ENCODE measurements at places on chromosomes 1 and 21.

DNA sequence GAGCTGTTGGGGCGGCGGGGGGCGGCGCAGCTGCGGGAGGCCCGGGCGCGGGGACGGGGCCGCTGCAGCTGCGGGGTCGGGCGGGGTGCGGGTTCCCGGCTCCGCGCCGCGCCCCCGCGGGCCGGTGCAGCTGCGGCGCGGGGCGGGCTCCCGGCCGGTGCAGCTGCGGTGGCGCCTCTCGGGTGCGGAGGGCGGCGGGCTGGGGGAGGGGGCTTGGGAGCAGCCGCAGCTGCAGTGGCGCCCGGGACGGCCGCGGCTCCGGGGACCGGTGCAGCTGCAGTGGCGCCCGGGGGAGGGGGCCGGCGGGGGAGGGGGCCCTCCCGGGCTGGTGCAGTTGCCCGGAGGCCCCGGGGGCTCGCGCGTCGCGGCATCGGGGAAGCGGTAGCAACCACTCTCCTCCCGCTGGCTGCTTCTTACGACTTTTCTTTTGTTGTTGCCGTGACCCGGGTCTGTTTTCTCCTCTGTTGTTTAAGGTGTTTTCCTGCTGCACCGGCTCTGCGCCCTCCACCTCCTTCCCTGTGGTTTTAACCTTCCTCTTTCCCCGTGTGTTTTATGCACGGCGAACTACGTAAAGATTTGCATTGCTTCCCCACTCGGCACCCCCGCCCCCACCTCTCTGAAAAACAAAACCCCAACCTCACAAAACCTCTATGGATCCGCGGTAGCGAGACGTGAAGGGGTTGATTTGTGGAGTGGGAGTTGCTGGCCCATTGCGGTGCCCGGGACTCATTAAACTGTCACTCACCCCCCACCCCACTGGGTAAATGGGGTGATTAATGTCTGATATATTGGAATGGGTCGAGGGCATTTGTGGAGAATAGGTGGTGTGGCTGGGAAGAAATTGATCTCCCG lies 1.7 kb upstream of the ZBTB18 start:
- DNase-seq = peak; percentile 51

DNA sequence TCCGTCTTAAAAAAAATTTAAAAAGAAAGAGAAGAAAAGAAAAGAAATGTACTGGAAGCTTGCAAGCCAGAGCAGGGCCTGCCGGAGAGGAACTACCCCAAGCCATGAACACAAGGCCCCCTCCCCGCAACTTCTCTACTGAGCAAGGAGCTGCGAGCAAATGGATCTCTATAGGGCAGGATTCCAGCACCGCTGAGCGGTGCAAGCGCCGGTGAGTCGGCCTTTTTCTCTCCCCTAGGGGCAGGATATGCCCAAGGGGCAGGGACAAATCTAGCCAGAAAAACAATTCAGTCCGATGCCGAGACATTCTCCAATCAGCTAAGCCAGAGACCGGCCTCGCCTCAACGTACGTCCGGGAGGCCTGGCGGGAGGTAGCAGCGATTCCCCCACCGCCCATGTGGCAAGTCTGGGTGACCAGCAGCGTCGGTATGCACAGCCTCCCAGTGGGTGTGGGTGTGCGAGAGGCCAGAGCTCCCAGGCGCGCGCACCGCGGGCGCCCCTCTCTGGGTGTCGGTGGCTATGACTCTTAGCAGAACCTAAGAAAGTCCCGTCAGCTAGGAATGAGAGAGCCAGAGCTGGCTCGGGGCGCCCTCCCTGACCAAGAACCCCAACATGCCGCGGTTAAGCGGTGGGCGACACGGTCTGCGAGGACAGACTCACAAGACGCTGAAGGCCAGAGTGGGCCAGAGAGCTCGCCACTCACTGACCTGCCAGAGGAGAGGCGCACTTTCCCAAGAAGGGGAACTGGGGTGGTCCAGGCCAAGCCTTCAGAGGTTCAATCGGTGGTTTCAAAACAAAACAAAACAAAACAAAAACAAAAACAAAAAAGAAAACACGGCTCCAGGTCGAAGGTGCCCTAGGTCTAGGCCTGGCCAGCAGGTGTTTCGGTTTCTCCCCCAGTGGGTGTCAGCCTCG lies 1.9 kb downstream of the CSMD2 start:
- peak; percentile 72 for DNase-seq

DNA sequence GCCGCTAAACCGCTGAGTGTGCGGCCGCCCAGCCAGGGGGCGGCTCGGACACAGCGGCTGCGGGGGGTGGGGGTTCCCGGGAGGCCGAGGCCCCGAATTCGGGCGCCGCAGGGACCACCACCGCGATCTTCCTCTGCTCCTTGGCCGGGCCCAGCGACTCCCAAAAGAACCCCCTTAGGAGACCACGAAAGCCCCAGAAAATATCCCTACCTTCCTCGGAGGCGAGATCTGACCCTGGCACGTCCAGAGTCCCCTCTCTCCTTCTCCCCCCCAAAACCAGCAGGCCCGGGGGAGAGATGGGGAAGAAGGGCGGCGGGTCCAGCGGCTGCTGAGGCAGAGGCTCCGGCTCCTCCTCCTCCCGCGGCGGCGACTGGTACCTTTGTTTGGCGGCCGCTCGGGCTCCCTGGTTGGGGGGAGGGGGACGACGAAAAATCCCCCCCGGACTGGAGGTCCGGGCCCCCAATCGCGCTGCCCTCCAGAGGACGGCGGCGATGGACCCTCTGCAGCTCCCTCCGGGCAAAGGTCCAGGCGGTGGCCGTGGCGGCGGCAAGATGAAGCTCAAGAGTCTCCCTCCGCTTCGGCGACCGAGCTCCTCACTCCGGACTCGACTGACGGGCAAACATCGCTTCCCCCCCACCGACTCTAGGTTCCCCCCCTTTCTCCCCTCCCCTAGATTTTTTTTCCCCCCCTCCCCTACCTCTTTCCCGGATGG lies at the start of gene ARID4B:
TSS of gene ARID4B (minus strand) at position 621 of the 712 bp plus-strand sequence. CDS start 1,260 bp downstream, outside the sequence.
- DNase-seq = no peak

GRCh38 chr1:40948741-40949443 lies 30.6 kb upstream of the CTPS1 start:
- DNase-seq = peak; percentile 83

DNA sequence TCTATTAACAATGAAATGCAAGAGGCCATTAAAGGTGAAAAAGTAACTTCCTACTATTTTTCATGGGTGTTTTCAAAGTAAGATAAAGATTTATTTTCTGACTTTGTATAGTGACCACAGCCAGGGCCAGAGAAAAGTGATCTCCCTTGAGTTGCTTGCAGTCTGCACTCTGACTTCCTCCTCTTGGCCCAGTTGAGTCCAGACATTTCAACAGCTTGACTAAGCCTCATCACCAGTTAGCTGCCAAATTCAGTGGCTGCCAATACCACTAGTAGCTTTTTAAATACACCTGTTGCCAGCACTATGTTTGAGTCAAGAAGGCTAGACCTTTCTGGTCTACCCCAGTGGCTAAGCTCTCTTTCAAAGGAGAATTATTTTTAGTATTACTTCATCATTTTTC lies 3.7 kb upstream of the NEK7 start:
- DNase-seq = no peak

DNA sequence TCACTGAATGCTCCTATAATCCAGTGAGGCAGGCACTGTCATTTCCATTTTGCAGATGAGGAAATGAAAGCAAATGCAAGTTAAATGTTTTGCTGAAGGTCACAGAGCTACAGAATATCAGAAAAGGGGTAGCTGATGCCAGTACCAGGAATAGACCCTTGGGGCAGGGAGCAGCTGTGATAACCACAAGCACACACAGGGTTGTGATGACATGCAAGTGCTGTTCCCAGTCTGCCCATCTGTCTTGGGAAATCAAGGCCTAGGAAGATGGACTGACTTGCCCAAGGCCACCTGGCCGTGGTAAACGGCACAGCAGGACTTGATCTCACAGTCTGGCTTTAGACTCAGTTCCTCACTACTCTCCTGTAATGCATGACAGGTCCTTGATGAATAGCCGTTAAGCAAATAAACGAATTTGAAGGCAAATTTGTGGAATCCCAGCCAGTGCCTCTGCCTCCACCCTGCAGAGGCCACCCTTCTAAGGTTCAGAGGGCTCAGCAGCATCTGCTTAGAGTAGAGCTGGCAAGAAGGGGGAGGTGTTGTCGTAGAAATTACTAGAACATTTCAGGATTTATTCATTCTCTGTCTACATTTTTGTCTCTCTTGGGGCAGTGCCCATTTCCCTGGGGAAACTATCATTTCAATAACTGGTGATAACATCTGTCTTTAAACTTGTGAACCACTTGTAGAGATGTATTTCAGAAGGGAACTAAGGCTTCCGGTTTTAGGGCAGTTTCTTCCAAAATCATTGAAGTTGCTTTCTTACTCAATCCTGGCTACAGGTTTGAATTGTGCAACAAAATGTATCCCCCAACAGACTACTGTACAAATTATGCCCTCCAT lies 53.2 kb upstream of the MRPS6 start:
- DNase-seq = peak; percentile 67

DNA sequence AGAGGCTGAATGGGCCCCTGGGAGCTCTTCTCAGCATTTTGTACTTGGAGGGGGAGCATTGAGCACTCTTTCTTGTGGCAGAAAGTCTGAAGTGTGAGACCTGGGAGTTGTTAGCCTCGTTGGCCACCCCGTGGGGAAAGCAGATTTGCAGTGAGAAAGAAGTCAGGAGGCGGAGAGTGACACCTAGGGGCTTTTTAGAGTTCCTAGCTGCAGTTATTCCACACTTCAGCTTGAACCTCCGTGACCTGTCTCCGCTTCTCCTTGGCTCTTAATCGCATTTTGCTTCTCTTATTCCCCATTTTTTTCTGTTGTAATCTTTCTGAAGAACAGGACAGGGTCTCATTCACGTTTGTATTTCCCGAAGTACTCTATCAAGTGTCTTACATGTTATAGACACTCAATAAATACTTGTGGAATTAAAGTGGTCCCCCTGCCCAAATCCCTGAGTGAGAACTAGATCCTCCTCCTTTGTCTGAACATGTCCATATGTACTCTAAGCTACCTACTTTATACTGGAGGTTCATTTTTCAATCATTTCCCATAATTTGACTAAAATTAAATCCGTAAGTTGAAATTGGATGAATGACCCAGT lies 14.5 kb upstream of the C1orf141 start:
- peak; percentile 96 for DNase-seq

GRCh38 chr1:217553949-217554509 lies 76.9 kb downstream of the GPATCH2 start:
- no peak for DNase-seq

DNA sequence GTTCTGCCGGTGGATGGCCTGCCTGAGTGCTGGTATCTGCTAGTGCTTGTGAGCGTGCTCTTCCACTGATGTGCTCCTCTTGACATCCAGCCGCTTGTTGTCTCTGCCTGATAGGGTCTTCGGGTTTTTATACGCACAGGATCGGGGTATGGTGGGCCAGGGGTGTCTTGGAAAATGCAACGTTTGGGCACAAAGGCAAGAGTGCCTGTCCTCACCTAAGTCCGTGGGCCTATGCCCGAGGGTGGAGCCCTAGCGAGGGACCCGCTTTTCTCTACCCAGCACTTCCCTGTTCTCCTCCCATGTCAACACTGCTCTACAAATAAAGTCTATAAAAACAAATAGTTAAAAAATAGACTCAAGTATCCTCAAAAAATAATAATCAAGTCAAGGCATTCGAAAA lies 1007.8 kb downstream of the PLA2G4A start:
- no peak for DNase-seq

- peak; percentile 40 for DNase-seq
These were observed 1.8 kb downstream of the RERE start for GRCh38 chr1:8815582-8816151.

- no peak for DNase-seq
These were observed 73.3 kb upstream of the C1orf115 start for GRCh38 chr1:220616836-220617235.

GRCh38 chr21:25170681-25171080 lies 436.6 kb downstream of the MRPL39 start:
- DNase-seq = no peak

DNA sequence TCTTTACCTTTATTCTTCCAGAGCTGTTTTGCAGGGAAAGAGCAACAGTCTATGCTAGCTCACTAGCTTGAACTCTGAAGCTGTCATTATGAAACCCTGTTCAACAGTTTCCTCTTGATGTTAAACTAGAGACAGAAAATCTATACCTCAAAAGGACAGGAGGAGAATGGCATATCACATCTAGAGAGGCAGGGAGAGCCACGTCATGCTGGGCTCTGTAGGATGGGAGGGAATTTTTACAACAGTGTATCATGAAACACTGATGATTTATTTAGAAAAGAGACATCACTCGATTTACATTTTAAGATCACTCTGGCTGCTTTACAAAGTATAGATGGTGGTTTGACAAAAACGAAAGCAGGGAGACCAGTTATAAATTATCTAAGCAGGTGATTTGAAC lies 224.9 kb upstream of the COA6 start:
- DNase-seq = no peak

- DNase-seq = no peak
These were observed 87.9 kb upstream of the SPAG17 start for GRCh38 chr1:118272884-118273283.

DNA sequence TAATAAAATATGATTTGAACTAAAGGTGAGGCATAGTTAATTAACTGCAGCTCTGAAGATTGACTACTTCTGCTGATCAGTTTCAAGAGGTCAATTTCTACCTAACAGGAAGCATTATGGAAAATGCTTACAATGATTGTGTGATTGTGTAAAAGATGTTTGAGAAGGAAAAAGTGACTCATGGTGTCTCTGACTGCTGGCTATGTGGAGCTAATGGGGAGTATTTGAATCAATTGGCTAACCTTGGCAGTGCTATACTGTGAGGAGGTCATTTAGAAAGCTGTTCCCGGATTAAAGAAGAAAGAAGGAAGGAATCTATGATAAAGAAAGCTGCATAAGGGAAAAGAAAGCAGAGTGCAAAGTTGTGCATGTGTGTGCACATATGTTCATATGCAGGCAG lies 376.5 kb downstream of the ADGRL2 start:
- DNase-seq = no peak

DNA sequence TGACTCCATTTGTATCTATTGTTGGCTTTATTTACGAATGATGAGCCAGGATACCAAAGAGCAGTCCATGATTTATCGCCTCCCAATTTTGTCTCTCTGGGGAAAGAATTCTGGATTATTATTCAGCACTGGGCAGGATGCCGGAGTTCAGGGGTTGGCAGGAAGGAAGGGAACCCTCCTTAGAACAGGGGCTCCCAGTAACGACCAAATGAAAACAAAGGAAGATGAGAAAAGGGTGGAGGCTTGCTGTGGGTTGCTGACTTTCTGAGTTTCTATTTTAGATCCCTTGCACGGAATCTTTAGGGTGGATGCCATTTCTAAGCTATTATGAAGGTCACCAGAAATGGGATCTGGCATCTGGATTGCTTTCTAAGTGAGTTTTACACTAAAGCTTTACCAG lies 231.2 kb upstream of the LYPLAL1 start:
- no peak for DNase-seq

- DNase-seq = no peak
These were observed 22.7 kb upstream of the DNAJC28 start for GRCh38 chr21:33514229-33514628.

GRCh38 chr1:9027307-9027706 lies 1.1 kb upstream of the SLC2A7 start:
- no peak for DNase-seq

Measured in hematopoietic multipotent progenitor cell treated with erythropoietin and hydrocortisone succinate and interleukin-3 and kit ligand, for 4 days (in vitro differentiated cells).